Activated T-helper 9 cell treated with anti-CD3 and anti-CD28 coated beads, Interleukin-2, amount 50 U/mL, for 16 hours (primary cell): ENCODE measurements at places on chromosomes 11 and 22.

- no peak for DNase-seq
Measured at GRCh38 chr11:2090172-2091111, 48.7 kb downstream of the IGF2 start.

DNA sequence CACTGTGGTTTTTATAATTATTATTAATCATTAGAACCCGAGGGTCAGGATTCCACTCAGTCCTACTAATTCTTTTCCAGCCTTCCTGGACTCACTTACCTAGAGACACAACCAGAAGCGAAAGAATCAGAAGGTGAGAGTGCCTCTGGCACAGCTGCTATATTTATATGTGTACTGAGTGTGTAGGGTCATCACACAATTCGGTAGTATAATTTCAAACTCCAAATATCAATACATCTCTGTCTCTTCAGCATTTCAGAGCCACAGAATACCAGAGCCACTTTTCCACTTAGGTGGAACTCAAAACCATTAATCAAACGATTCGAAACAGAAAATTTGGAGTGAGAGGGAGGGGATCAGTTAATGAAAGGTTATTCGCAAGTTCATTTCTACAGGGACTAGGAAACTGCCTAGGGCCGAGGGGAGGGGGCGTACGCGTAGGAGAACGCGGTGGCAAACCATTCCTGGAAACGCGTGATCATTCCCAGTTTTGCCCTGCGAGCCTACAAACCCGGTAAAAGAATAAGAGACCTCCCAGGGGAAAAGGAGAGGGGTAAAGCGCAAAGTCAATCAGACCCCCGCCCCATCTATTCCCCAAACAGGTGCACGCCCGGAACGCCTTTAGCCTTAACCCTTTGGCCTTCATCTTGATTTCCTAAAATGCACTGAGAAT is 5.4 kb downstream of the BSX start:
- no peak for DNase-seq

DNA sequence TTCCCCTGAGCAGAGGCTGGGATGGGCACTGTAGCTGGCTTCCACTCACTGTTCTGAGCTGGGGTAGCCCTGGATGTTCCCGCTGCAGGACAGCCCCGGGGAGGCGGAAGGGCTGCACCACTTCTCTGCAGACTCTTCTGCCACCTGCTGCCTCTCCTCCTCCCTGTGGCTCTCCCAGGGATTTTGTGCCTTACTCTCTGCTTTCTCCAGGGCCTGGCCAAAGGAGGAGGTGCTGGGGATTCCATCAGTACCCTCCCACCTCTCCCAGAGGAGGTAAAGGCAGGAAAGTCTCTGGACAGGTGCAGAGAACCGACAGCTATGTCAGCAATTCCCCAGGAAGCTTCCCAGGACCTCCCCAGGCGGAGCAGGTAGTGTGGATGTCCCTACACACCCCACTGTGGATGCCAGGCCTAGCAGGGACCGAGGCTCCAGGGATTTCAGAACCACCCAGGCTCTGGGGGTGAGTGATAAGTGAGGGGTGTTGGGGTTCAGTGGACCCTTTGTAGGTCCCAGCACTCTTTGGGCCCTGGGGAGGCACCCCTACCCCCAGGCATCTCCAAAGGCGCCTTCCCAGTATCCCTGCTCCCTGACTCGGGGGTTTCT is 11.3 kb downstream of the DUSP8 start:
- no peak for DNase-seq

DNA sequence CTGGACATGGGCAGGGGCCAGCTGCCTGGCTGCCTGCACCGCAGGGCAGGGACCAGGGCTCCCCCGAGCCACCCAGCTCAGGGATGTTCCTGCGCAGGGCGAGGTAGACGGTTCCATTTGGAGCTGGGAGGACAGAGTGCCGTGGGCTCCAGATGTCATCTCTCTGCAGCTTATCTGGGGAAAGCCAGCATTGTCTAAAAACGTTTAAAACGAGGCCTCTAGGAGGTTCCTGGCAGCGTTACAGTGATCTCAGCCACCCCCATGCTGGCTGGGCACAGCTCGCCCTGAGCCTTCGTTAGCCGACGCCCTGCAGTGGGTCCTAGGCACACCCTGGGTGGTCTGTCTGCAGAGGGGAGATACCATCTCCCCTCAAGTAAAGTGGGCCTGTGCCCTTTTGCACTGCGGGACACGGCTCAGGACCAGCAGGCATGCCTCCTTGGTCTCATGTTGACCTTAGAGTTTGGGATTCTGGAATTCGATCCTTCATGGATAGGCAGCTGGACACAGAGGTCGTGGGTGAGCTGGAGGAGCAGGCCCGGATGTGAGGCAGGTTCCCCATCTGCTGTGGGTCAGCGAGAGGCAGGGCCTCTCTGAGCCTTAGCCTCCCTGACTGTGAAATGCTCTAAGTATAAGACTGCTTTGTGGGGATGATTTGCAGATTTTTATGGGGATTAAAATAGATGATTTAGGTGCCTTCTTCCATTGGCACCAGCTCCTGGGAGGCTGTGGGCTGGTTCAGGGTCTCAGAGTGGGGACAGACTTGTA is 14.1 kb downstream of the SYNGR1 start:
- DNase-seq = no peak

GRCh38 chr22:36244522-36245391 is 5.4 kb upstream of the APOL2 start:
- no peak for DNase-seq

DNA sequence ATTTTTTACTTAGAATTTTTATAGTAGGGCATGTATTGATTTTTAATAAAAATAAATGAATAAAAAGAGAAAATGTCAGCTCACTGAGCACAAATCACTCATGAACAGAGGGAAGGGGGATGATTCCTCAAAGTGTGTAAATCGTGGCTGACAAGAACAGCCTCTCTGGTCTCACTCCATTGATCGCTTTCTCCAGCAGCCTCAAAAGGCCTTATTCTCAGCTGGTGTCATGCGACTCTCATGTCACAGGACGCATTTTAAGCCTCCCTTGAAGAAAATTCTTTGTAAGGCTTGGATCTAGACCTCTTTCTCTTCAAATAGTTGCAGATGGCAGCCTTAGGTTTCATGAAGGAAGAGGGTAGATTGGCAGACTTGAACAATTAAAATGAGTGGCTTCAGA is 33.9 kb upstream of the SLC5A12 start:
- no peak for DNase-seq

- no peak for DNase-seq
Measured at GRCh38 chr22:42074846-42075676, 1.0 kb downstream of the PHETA2 start.

DNA sequence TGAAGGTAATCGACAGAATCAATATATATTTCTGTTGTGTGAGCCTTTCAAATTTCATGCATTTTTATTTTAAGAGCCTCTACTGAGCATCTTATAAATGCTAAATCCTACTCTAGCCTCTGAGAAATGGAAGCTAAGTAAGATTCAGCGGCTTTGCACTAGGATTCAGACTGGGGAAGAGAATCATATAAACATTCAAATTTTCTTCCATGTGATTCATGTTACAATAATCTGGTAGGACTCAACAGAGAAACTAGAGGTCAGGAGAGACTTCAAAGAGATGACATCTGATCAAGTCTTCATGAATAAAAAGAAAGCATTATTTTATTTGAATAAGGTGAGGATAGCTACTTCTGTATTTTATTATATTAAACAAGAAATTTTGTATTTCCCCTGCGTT is 538.9 kb downstream of the DLG2 start:
- no peak for DNase-seq

DNA sequence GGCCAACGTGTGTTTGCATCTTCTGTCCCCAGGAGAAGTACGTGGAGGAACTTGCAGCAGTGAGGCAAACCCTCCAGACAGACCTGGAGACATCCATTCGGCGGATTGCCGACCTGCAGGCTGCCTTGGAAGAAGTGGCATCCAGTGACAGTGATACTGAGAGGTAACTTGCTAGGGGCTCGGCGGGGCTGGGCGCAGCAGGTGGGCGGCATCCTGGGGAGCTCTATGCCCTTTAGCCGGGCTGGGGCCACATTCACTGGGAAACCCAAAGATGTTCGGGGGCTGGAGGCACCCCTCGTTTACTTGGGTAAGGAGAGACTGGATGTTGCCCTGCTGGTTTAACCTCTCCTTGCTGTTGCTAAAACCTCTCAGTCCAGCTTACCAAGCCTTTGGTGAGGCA is 176.9 kb upstream of the SEZ6L start:
- no peak for DNase-seq

DNA sequence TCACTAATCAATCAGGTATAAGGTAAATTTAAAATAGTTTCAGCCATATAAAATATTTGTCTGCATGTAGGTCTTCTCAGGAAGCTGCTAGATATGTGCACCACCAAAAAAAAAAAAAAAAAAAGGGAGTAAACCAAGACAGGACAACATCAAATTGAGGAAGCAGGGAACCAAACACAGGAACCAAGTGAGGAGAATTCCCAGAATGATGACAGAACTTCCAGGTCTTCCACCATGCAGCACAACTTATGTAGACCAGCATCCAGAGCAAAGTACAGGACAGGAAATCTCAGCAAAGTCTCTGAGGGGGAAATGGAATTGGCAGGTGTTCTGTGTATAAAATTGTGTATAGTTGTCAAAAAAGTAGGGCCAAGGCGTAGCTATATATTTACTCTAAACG is 101.2 kb upstream of the CTSC start:
- no peak for DNase-seq

DNA sequence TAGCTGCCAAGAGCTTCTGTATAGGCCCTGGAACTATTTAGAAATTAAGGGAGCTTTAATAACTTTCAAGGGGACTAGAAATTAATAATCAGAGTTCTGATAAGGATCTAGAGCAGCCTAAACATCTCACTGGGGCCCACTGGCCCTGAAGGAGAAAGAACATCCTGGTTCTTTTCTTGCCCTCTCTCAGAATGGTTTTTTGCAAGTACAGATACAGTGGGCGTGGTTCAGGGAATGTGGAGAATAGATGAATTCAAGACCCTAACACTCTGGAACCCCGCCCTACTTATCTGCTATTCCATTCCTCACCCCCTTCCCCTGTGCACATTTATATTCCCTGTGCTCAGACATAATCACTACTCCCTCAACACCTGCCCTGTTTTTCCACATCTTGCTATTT is 90.2 kb downstream of the PARVA start:
- DNase-seq = no peak

GRCh38 chr11:116543911-116544475 is 228.8 kb downstream of the BUD13 start:
- no peak for DNase-seq

GRCh38 chr11:55895216-55895615 is 12.1 kb downstream of the TRIM51 start:
- no peak for DNase-seq

- DNase-seq = no peak
Measured at GRCh38 chr11:23112987-23113886, 253.0 kb upstream of the CCDC179 start.

DNA sequence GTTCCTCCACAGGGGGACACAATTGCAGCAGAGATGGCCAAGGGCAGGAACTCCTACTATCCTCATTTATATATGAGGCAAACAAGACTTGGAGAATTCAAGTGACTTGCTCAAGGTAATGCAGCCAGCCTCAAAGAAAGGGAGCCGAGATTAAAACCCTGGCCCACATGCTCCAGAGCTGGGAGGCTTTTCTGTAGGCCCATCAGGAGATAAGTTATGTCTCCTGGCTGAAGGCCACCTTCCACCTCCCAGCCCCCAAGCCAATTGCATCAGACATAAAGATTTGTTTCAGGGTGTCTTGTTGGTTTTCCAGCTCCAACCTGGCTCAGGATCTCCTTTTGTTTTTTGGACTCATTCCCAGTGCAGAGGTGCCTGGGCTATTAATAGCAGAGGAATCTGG is 59.5 kb downstream of the SMIM38 start:
- DNase-seq = no peak

GRCh38 chr22:32926600-32926999 is 125.1 kb downstream of the TIMP3 start:
- no peak for DNase-seq

GRCh38 chr11:12943311-12943710 is 65.8 kb upstream of the RASSF10 start:
- no peak for DNase-seq

DNA sequence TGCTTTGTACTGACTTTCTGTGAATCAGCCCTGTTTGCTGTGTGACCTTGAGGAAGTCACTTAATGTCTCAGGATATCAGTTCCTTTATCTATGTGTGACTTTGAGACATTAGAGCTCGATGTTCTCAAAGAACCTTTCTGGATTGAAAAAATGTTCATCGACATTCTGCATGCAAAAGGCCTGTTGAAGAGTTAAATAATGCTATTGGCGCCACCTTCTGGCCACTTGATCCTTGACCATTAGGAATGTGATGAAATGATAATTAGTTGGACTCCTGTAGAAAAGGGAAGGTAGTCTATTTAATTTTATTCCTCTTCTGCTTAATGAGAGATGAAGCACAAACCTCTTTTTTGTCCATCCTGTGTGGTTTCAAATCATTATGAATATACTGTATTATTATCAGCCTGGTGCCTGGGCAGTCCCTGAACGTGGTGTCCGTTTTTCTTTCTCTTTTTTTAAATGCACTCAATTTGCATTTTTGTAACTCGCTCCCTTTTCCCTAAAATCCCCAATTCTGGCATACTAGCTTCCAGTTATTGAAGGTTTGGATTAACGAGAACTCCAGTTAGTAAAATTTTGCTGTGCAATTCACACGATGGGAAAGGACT is 20.7 kb downstream of the ELF5 start:
- peak; percentile 13 for DNase-seq

DNA sequence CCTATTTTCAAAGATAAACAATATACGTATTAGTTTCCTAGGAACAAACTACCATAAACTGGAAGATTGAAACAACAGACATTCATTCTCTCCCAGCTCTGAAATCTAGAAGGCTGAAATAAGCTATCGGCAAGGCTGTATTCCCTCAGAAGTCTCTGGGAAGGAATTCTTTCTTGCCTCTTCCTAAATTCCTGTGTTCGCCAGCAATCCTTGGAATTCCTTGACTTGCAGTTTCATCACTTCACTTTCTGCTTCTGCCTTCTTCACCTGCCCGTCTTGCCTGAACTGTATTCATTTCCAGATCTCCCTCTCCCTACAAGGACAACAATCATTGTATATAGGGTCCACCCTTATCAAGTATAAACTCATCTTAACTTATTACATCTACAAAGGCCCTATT is 17.7 kb upstream of the PRDM10 start:
- DNase-seq = no peak
